K562 (cell line): ENCODE measurements at places on chromosomes 3 and 15. TPM values are rescaled to one million over a fixed set of nuclear protein-coding genes. Genes with fewer than 3 reads are reported as not detected.

GRCh38 chr3:144028798-144029411, 57.3 kb downstream of the DIPK2A start:
- H3K4me1 ChIP-seq = no peaks in the 10 kb centered on the region
- no peak overlapping the region for H3K4me3 ChIP-seq
- no peaks in the 10 kb centered on the region for H3K36me3 ChIP-seq
- DNase-seq = no peak
- H3K27ac ChIP-seq = no peak overlapping the region

DNA sequence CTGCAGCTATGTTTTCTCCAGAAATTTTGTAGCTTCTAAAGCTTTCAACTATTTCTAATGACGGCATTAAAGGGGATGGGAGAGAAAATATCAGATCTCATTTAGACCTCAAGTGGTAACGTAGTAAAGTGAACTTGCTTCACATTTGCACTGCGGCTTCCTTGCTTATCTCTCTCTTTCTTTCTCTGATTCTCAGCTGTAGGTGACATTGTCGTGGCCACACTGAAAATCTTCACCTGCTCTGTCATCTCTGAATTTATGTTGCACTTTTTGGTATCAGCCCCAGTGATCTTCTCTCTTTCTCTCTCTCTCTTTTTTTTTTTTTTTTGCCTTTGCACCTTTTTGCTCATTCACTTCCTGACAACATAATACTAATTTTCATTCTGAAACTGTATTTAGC, 254.1 kb upstream of the SATB1 start:
- no peak overlapping the region for H3K27ac ChIP-seq
- no peak overlapping the region for H3K4me3 ChIP-seq
- H3K27me3 ChIP-seq = no peaks in the 10 kb centered on the region
- no peaks in the 10 kb centered on the region for H3K4me1 ChIP-seq

- no peaks in the 10 kb centered on the region for H3K36me3 ChIP-seq
- no peak overlapping the region for H3K27ac ChIP-seq
- H3K4me1 ChIP-seq = no peaks in the 10 kb centered on the region
- no peak overlapping the region for H3K4me3 ChIP-seq
- DNase-seq = no peak
Observed at GRCh38 chr3:2261747-2262146, 163.1 kb downstream of the CNTN4 start.

- H3K27me3 ChIP-seq = peaks cover 66% of the 10 kb centered on the region
- H3K36me3 ChIP-seq = no peaks in the 10 kb centered on the region
- H3K4me3 ChIP-seq = no peak overlapping the region
Observed at GRCh38 chr15:100922192-100923040, 3.3 kb downstream of the LRRK1 start.

DNA sequence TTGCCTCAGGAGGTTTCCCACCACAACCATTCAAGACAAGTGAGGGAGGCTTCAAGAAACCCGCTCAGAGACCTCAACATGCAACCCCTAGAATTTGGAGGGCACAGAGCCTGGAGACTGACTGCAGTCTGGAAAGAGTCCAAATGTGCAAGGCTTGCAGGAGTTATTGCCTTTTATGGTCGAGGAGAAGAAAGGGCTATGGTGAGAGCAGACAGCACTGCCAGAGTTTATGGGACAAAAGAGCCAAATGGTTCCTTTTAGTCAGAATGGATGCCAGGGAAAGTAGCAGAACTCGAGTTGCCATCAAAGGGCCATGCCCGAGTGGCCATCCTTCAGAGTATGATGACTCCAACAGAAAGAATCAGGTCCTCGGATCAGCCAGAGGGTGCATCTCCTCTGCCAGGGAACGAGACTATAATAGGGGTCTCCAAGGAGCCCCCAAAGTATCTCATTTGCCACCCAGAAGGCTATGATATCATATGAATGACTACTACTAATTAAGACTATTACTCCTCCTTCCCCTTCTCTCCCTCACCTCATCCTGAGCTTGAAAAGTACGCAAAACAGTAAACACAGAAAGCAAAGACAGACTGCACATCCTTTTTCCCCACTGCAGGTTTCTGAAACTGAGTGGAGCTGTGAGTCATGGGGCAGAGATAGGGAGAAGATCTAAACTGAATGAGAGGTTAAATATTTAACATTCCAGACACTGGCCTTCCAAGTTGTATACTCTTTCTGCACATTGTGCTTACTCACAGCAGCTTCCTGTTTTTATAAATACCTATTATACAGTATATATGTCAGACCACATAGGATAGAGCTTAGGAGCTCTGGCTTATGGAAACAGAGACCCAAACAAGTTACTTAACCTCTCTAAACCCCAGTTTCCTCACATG, 33.9 kb upstream of the TMCO5A start:
- no peak overlapping the region for H3K4me3 ChIP-seq
- no peaks in the 10 kb centered on the region for H3K36me3 ChIP-seq
- H3K27me3 ChIP-seq = no peaks in the 10 kb centered on the region
- no peaks in the 10 kb centered on the region for H3K4me1 ChIP-seq
- DNase-seq = no peak

DNA sequence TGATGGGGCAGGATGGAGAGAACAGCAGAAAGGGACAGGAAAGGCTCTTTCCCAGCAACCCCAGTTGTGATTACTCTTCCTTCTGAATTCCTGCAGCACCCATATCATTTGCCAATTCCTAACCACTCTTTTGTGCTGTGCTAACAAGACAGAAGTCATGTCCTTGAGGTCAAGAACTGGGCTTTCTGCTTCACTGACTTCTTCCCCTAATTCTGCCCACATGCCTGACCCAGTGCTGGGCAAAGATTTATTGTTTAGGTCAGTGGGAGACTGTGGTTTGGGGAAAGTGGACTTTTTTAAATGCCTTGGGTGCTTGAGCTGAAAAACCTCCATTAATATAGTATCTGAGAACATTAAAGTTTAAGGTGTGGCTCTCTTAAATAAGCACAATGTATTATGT, 4.2 kb upstream of the EFCAB12 start:
- no peak overlapping the region for H3K27ac ChIP-seq
- peaks cover 25% of the 10 kb centered on the region; the same call in 2 of the 3 replicates for H3K4me1 ChIP-seq
- peaks cover 84% of the 10 kb centered on the region for H3K36me3 ChIP-seq
- H3K27me3 ChIP-seq = no peaks in the 10 kb centered on the region

GRCh38 chr3:134933997-134934396, 138.9 kb downstream of the EPHB1 start:
- no peaks in the 10 kb centered on the region for H3K27me3 ChIP-seq
- H3K36me3 ChIP-seq = no peaks in the 10 kb centered on the region
- no peak overlapping the region for H3K27ac ChIP-seq
- DNase-seq = no peak

DNA sequence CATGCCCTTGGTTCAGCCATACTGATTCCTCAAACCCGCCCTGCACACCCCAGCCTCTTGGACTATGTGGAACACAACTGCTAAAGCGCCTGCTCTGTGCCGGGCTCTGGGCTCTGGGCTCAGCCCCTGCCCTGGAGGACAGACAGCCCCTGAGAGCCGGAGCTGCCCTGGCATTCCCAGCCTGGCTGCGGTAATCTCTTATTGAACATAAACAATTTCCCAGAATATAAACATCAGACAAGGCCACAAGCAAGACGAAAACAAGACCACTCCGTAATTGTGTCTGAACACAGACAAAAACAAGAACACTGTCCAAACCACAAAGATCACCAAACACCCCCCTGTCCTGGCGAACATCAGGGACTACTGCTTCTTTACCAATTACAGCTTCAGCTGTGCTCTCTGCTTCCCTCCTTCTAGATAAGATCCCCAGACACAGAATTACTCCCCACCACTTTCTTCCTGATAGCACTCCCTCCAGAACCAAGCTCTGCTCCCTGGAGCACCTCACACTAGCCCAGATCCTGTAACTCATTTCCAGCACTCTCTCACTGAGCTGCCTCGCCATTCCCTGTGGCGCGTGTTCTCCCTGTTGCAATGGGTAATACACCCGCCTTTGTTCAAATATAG, 57.1 kb upstream of the TLE3 start:
- no peaks in the 10 kb centered on the region for H3K36me3 ChIP-seq
- no peak overlapping the region for H3K4me3 ChIP-seq
- H3K4me1 ChIP-seq = peaks cover 5% of the 10 kb centered on the region; the same call in 1 of the 2 replicates

DNA sequence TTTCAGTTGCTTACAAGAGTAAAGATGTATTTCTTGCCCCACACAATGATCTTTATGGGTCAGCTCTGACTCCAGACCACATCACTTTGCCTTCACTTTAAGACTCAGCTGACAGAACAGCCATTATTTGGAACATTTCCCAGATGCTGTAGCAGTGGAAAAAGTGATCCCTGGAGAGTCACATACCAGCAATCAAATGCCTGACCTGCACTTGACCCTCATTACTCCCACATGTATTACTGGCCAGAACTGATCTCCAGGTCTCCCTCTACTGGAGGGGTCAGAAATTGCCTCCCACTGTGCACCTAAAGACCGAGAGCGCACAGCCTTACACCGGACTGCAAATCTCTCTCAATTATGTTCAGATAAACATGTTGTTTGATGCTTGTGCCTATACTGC, 88.6 kb upstream of the ZNF385D start:
- H3K4me3 ChIP-seq = no peak overlapping the region
- H3K27ac ChIP-seq = no peak overlapping the region
- H3K4me1 ChIP-seq = no peaks in the 10 kb centered on the region
- H3K36me3 ChIP-seq = no peaks in the 10 kb centered on the region
- DNase-seq = peak; percentile 37
- no peaks in the 10 kb centered on the region for H3K27me3 ChIP-seq

GRCh38 chr3:178295292-178295912, 240.8 kb upstream of the KCNMB2 start:
- H3K4me3 ChIP-seq = no peak overlapping the region
- H3K4me1 ChIP-seq = peaks cover 4% of the 10 kb centered on the region; the same call in 2 of the 3 replicates
- H3K27me3 ChIP-seq = no peaks in the 10 kb centered on the region
- no peak overlapping the region for H3K27ac ChIP-seq
- no peak for DNase-seq

DNA sequence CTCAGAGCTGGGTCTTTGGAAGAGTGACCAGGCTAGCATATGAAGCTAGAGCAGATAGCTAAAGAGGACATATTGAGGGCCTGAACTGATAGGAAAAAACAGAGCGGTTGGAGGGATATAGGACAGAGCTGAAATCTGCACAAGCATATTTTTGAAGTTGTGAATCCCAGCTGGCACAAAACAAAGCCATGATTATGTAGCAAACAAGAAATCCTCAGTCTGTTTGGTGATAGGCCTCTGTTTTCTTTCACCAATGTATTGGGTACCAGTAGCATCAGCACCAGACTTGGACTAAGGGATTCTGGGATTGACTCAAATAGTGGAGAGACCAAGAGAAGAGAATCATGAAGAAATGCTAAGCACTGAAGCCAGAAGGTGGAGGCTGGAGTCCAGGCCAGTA, 151.0 kb downstream of the FAM43A start:
- H3K4me1 ChIP-seq = no peaks in the 10 kb centered on the region
- peaks cover 14% of the 10 kb centered on the region; the same call in 1 of the 3 replicates for H3K27me3 ChIP-seq
- H3K4me3 ChIP-seq = no peak overlapping the region
- no peak for DNase-seq

DNA sequence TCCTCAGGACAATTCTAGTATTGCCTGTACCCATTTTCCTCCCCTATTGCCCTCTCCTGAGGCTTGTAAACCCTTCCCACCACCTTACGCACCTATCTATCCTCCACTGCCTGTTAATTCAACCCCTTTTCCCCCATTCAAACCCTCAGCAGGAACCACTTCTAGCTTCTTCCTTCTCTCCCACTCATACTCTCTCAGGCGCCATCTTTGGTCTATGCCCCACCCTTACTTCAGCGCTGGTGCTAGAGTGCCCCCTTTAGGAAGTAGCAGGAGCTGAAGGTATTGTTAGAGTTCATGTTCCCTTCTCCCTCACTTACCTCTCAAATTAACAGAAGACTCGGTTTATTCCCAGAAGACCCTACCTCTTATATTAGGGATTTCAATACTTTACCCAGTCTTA, 121.8 kb upstream of the NLGN1 start:
- no peaks in the 10 kb centered on the region for H3K4me1 ChIP-seq
- no peak overlapping the region for H3K4me3 ChIP-seq
- peak; percentile 47 for DNase-seq
- no peak overlapping the region for H3K27ac ChIP-seq
- H3K27me3 ChIP-seq = no peaks in the 10 kb centered on the region

The STRIT1 gene
- not detected in 2 replicates for total RNA-seq

The KBTBD13 gene
- total RNA-seq = 0.11 and 0.13 TPM in 2 replicates

The LMAN1L gene
- total RNA-seq = not detected in 2 replicates

The SLC28A2 gene
- total RNA-seq = not detected in 2 replicates

The ZCWPW2 gene
- 0.47 and 0.60 TPM in 2 replicates for total RNA-seq

The ATP10A gene
- 0.04 and 0.09 TPM in 2 replicates for total RNA-seq
